ENCODE measurements at places on chromosomes 12 and 14.

DNA sequence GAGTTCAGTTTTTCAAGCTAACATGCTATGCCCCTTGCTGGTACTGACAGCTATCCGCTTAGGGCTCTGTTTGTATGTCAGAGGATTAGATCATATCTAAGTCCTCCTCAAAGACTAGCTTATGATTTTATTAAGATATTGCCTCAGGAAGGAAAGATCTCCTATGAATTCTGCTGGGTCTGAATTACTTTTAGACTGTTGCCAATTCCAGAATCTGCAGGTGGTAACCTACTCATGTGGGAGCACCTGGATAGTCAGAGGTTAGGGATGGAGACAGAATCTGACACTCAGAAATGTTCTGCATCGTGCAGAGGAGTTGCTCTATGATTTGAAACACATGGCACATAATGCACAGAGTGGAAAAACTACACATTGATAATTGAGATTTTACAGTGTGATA is 843.4 kb downstream of the SLC6A15 start:
- DNase-seq: no peak

GRCh38 chr12:6959805-6960592 is 8.8 kb downstream of the PTPN6 start:
- DNase-seq: no peak

GRCh38 chr14:70354204-70354603 is 5.3 kb downstream of the COX16 start:
- no peak for DNase-seq

DNA sequence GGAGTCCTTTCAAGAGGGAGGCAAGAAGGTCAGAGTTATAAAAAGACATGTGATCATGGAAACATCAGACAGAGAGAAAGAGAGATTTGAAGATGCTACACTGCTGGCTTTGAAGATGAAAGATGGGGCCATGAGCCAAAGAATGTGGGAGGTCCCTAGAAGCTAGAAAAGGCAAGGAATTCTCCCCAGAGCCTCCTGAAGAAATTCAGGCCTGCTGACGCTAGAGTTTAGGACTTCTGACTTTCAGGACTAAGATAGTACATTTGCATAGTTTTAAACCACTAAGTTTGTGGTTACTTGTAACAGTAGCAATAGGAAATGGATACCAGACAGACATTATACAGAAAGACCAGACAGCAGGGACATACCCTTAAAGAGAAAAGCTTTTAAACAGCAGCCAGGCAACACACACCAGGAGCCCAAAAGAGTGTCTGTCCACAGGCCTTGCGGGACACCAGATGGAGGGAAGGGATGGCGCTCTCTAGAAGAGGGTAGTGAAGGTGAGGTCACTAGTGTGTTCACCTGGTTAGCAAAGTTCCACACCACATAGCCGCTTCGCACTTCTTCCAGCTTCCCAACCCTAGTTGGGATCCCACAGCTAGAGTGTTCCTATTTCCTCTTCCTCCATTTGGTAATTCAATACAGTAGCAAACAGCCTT is 29.7 kb upstream of the CEBPE start:
- no peak for DNase-seq

- no peak for DNase-seq
These were observed 6.5 kb downstream of the HIP1R start for GRCh38 chr12:122841544-122842321.

- DNase-seq: no peak
These were observed 242.6 kb downstream of the CPNE8 start for GRCh38 chr12:38662829-38663228.

DNA sequence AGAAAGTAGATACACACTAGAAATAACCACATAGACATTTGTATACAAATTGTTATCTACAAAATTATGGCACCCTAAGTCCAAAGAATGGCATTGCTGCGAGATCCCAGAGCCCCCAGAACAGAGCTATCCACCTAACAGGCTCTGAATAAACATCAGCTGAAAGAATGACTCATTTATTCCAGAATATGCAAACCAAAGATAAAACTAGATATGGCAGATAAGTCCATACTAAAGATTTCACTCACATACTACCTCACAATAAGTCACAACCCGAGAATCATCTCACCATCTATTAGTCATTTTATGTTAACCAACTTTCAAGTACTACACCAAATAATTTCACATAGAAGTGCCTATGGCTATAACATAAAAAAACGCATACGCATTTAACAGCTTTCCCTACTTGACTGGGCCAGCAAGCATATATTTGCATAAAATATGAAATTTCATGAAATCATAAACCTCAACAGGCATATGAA is 5.6 kb downstream of the CNIH1 start:
- no peak for DNase-seq

DNA sequence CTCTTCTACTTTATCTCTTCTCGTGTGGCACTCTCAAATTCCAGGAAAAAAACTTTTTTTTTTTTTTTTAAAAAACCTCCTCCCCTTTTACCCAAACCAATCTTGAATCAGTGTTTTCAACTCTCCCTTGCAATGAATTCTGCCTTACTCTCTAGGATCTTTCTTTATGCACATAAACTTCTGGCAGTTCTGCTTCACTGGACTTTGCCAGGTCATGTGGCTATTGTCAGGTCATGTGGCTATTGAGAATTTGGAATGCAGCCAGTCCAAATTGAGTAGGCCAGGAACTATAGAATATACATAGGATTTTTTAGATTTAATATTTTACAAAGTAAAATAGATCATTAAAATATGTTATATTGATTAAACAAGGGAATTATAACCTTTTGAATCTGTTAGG is 218.2 kb downstream of the TMTC3 start:
- no peak for DNase-seq

- no peak for DNase-seq
These were observed 423.6 kb downstream of the BTG1 start for GRCh38 chr12:91722072-91722471.

- DNase-seq: no peak
These were observed 27.0 kb downstream of the PAPLN start for GRCh38 chr14:73264080-73264884.

- DNase-seq: no peak
These were observed 478.2 kb downstream of the ZFP36L1 start for GRCh38 chr14:68314642-68315041.

Data from tibial artery (tissue), 4 donors.